Left ventricle myocardium inferior (tissue), 1 donor: ENCODE measurements at places on chromosomes 4 and X. TPM values are rescaled to one million over a fixed set of nuclear protein-coding genes. Genes with fewer than 3 reads are reported as not detected.

XAGE2 gene
- not detected for total RNA-seq

FAM53A gene
- total RNA-seq = 0.71 TPM

MTNR1A gene
- not detected for total RNA-seq

BBS12 gene
- total RNA-seq = 5.4 TPM

CCNB3 gene
- 0.71 TPM for total RNA-seq

EVC2 gene
- total RNA-seq = 1.4 TPM

BMX gene
- 3.3 TPM for total RNA-seq

TLR10 gene
- total RNA-seq = not detected

C1QTNF7 gene
- 2.4 TPM for total RNA-seq

GPR78 gene
- total RNA-seq = not detected

TLR2 gene
- total RNA-seq = 2.8 TPM

TBC1D19 gene
- total RNA-seq = 8.6 TPM

LRAT gene
- total RNA-seq = not detected

USP53 gene
- 39.9 TPM for total RNA-seq

CXorf65 gene
- total RNA-seq = not detected

SPP1 gene
- total RNA-seq = 3.7 TPM

MXRA5 gene
- total RNA-seq = 2.0 TPM

CENPVL1 gene
- total RNA-seq = not detected

WDR19 gene
- total RNA-seq = 10.4 TPM

PHKA1 gene
- total RNA-seq = 18.1 TPM

CCDC158 gene
- 0.11 TPM for total RNA-seq

PLXNB3 gene
- 2.9 TPM for total RNA-seq

ADH1B gene
- 91.9 TPM for total RNA-seq

TMEM47 gene
- 36.6 TPM for total RNA-seq

RTL9 gene
- 0.66 TPM for total RNA-seq

CCKAR gene
- total RNA-seq = not detected

MAOB gene
- total RNA-seq = 157 TPM

GPR173 gene
- 0.25 TPM for total RNA-seq

MGAT4D gene
- total RNA-seq = not detected

FRG2 gene
- total RNA-seq = not detected

RAB40AL gene
- not detected for total RNA-seq

SLC6A14 gene
- not detected for total RNA-seq

AFP gene
- total RNA-seq = not detected

CFAP99 gene
- not detected for total RNA-seq

CD38 gene
- total RNA-seq = 1.5 TPM

CLCN3 gene
- 54.1 TPM for total RNA-seq

HSFX1 gene
- total RNA-seq = 3.0 TPM

ANXA10 gene
- not detected for total RNA-seq

KLHL4 gene
- 0.74 TPM for total RNA-seq

RHOXF2 gene
- not detected for total RNA-seq

VSIG4 gene
- total RNA-seq = 41.7 TPM

VCX3B gene
- not detected for total RNA-seq

ADAMTS3 gene
- total RNA-seq = 0.60 TPM

SHOX gene
- not detected for total RNA-seq

XPNPEP2 gene
- 1.3 TPM for total RNA-seq

PAGE2B gene
- not detected for total RNA-seq

KLB gene
- not detected for total RNA-seq

NUDT11 gene
- 0.14 TPM for total RNA-seq

TEX13C gene
- not detected for total RNA-seq

PNMA6A gene
- 1.4 TPM for total RNA-seq

ANXA5 gene
- 99.7 TPM for total RNA-seq

HOPX gene
- total RNA-seq = 21.3 TPM

RTL5 gene
- total RNA-seq = 2.6 TPM

SYP gene
- total RNA-seq = 1.6 TPM

GAGE12F gene
- total RNA-seq = not detected

MAP9 gene
- 6.6 TPM for total RNA-seq

SPON2 gene
- 13.9 TPM for total RNA-seq

DRD5 gene
- not detected for total RNA-seq

DSPP gene
- not detected for total RNA-seq
